ENCODE measurements at places on chromosomes 3 and 15.

GRCh38 chr15:48191574-48192225 is at the start of gene CTXN2:
Gene CTXN2, plus strand, starts transcription at chr15:48191665. Its CDS starts 9,636 bp downstream, at chr15:48201301.
- no peak for DNase-seq

GRCh38 chr3:106018929-106019550 is 150.2 kb upstream of the CBLB start:
- no peak for DNase-seq

GRCh38 chr3:48473617-48473952 is 27.0 kb downstream of the ATRIP start:
- DNase-seq, result no peak

DNA sequence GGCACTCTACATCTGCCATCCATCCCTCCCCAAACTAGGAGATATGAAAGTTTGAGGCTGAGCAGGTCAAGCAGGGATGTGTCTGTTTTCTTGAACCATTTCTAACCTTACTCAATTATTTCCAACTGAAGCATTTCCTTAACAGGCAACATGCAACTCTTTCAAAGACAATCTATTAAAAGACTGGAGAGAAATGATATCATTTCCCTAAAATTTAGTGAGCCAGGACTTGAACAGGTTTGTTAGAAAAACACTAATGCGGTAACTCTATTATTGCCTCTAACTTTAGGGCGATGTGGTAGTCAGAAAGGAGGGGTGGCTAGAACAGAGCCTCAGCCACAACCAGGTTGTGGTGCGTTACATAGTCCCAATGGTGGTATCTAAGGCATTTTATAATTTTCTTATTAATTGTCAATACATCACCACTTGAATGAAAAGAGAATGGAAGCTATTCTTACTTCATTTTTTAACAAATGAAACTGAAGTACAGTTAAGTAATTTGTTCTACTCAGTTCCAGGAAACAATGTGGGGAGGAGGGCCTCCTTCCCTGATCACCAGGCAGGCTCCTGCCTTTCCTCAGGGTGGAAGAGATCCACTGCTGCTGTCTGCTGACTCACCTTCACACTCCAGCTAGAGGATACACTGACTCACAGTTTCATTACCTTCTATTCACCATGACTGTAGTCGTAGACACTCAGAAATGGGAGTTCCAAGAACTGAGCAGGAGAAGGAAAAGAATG is 22.8 kb downstream of the MYO1E start:
- no peak for DNase-seq
